ENCODE measurements at places on chromosomes 3 and 15. TPM values are rescaled to one million over a fixed set of nuclear protein-coding genes. Genes with fewer than 3 reads are reported as not detected.

The EEFSEC gene
- 18.7 TPM for polyA plus RNA-seq

The POTEB3 gene
- polyA plus RNA-seq = not detected

The MOBP gene
- polyA plus RNA-seq = not detected

The CYP8B1 gene
- polyA plus RNA-seq = not detected

The POLR2H gene
- polyA plus RNA-seq = 66.3 TPM

The C3orf49 gene
- polyA plus RNA-seq = not detected

The TLR9 gene
- polyA plus RNA-seq = 0.11 TPM

The MINDY4B gene
- polyA plus RNA-seq = not detected

- no peak for DNase-seq
Observed at GRCh38 chr3:11221818-11222415, 50.3 kb upstream of the ATG7 start.

GRCh38 chr15:40934457-40934856 is 5.3 kb downstream of the DLL4 start:
- DNase-seq = no peak

GRCh38 chr3:177449360-177450006 is 252.2 kb upstream of the TBL1XR1 start:
- DNase-seq = no peak

- DNase-seq = peak; percentile 70
Observed at GRCh38 chr15:67850994-67851571, 11.2 kb upstream of the RNU6-1 start.

- no peak for DNase-seq
Observed at GRCh38 chr3:14423963-14424362, 21.6 kb downstream of the SLC6A6 start.

GRCh38 chr3:112874725-112875124 is 28.1 kb upstream of the CD200R1L start:
- no peak for DNase-seq

DNA sequence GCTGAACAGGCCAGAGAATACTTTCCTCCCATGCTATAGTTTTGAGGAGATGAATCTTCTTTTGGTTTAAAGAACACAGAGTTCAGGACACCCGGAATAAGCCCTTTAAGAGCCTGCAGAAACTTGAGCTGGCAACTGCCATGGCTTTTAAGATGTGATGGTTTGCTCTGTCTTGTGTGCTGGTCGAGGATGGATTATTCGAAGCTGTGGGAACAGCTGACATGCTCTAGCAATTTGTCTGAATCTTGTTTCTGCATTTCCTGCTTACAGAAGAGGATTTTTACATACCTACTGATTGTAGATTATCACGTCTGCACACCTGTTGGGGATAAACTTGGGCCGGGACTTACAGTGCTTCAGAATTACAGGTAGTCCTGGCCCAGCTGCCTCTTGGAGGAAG is 396.9 kb downstream of the LRTM1 start:
- DNase-seq = no peak

DNA sequence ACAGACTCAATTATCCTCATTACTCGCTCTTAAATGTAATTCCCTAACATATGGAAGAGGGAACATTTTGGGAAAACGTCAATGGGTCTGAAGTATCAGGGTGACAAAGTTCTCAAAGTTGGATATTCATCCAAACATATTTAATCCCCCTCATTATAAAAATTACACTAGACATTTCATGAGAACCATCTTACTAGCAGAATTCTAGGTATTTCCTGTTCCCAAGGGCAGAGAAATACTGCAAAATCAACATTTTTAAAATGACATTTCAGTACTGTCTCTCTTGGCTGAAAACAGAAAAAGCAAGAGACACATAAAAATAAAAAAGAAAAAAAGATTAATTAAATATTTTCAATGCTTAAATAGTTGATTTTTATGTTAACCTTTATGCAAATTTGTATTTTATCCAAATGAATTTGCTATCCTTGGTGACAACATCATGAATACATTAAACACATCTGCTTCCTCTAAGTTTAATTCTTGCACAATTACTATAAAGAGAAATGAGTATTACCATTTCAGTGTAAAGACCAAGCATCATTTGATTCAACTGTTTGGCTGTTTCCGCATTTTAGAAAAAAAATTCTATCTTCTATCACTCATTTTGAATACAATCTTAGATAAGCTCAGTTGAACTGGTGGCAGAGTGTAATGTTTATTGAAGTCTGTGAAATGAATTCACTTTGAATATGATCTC is 114.8 kb upstream of the COL8A1 start:
- no peak for DNase-seq

GRCh38 chr3:142489572-142490323 is 41.9 kb upstream of the XRN1 start:
- no peak for DNase-seq

GRCh38 chr3:22933051-22933840 is 269.9 kb upstream of the UBE2E2 start:
- no peak for DNase-seq

GRCh38 chr3:117873249-117873600 is 1161.4 kb downstream of the IGSF11 start:
- no peak for DNase-seq

GRCh38 chr15:37764733-37765191 is 169.7 kb upstream of the TMCO5A start:
- DNase-seq = peak; percentile 76

DNA sequence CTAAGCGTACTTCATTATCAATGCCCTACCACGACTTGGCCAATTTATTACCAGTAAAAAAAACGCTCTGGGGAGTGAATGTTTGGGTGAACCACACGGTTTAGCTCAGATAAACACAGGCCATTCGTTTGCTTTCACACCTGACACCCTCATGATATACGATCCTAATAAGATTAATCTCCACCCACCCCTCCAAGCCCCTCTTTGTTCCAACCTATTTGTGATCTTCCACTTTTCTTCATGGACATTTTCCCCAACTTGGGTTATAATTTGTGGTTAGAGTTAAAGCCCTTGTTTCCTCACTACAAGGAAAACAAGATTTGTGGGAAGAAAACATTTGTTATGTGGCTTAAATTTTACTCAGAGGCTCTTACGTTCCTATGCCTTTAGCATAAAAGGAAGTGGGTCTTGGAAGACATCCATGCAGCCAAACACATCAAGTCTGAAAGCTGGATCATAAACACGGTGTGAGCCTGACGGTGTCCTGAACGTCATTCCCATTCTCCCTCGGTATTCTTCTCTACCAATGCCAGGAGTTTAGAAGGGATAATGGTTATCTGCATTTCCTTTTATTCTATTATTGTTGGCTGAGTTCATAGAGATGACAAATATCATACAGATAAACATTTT is 518.9 kb downstream of the NR2F2 start:
- DNase-seq = no peak

DNA sequence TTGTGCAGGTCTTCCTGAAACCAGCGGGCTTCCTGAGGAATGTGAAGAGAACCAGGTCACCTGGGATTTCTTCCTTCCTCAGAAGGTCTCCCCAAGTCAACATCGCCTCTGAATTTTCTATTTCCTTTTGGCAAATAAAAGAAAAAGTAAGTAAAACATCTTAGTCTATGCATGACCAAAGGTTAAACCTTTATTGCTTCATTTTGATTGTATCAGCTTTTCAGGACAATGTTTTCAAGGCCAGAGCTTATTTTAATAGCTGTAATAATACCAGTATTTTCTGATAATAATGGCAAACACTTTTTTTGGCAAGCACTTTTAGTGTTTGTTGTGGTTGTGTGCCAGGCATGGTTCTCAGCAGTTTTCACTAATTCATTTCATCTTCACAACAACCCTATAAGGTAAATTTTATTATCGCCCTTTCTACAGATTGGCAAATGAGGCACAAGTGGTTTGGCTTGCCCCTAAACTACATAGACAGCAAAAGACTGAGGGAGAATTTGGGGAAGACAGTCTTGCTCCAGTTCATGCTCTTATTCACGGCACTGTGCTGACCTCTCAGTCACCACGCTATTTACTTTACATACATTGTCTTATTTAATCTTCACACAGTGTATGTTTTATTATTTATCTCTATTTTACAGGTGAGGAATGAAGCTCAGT is 110.4 kb downstream of the RPL22L1 start:
- no peak for DNase-seq

- DNase-seq = no peak
Observed at GRCh38 chr15:57767481-57767880, 61.0 kb downstream of the POLR2M start.

DNA sequence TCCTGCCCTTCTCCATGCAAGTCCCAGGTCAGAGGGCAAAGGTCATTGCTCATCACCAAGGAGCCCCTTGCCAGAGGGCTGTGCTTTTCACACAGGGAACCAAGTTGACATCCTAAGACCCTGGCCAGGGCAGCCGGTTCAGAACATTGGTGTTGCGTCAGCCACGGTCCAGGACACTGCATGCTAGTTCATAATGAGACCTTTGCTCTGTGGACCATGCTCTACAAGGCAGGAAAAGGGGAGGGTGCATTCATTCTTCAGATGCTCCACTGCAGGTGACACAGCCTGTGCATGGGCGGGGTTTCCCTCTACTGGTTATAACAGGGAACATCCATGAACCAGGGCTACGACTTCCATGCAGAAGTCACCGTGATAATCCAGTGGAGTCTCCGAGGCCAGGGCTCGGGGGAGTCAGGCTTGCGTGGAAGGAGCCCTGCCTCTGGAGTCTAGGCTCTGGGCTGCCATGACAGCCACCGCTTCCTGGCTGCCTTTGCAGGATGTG is 81.6 kb downstream of the OCA2 start:
- no peak for DNase-seq

DNA sequence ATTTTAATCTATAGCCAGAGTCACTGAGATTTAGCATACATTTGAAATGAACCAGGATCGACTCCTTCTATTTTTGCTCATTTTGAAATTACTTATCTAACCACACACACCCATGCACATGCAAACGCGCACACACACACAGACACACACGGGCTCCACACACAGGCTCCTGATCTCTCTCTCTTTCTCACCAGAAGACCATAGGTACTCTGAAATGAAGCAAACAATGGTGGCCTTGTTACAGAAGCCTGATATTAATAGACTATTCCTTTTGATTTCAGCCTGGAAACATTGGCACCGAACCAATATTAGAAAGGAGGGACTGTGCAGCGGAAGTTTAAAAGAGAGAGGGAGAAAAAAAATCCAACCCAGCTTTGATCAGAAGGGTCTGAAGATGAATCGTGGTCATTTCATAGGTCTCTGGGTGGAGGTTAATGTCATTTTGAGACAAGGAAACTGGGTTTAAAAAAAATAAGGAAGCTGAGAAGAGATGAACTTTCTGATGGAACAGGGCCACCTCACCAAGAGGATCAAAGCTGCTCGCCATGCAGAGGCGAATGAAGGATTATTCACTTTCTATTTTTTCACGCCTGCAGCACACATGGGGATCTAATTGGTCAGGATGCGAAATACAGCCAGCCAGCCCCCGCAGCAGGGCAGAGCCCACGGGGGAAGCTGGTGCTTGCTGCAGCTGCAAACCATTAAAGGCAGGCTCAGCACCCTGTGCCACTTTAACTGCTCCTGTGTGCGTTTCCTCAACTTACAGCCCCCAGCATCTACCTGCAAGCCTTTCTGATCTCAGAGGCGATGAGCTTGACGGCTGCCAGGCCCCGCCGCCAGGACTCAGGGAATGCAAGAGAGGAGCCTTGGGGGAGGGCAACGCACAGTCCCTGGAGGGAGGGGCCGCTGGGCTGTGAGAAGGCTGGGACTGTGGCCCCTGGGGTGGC is 88.8 kb downstream of the HES1 start:
- no peak for DNase-seq

Measured in GM23248 (cell line).